ENCODE measurements at places on chromosomes 7 and 10.
A peak's percentile ranks its signal among the peaks of the same experiment; 100 is the strongest.

DNA sequence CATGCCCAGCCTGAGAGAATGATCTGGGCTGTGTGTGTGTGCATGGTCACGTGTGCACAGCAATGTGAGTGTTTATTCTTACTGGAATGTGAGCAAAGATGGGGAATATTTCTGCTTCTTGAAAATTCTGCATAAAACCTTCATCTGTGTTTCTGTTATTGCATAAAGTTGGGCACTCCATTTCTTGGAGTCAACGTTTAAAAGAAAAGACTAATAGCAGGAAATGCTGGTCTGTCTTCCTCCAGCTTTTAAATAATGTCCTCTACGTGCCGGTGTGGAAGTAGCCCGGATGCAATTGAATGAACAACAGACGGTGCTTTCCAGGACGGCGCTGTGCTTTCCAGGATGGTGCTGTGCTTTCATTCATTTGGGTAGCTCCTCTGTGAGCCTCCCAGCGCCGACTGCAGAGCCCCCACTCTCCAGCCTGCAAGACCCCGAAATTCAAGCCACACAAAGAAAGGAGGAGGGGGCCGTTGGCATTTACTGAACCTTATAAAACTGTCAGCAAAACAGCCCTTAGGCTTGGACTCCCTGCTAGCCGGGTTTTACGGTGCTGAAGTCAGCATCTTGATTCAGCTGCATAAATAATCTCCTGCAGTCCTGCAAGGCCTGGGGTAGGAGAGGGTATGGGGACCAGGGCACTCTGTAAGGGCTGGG is 158.2 kb upstream of the PRKCQ start:
- DNase-seq = no peak

GRCh38 chr7:127996253-127997071 is 34.8 kb downstream of the LRRC4 start:
- no peak for DNase-seq

GRCh38 chr10:61280303-61280702 is 172.9 kb downstream of the TMEM26 start:
- DNase-seq = no peak

- DNase-seq = no peak
These were observed 429.7 kb downstream of the ARL4A start for GRCh38 chr7:13117103-13117502.

GRCh38 chr10:69344591-69345252 is 66.4 kb downstream of the HK1 start:
- DNase-seq = peak; percentile 17

DNA sequence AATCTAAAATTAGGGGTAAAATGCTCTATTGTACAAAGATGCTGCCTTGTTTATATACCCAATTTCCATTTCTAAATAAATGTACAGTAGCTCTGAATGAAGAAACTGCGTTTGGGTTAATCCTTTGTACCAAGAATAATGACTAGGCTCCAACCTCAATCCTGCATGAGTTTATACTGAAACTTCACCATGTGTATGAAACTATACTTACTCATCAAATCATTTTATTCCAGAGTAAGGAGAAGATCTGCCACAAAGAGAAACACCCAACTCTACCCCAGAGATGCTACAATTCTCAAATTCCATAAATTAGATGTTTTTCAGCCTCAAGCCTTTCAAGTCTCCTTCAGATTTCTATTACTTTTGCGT is 53.8 kb upstream of the AKR1E2 start:
- DNase-seq = no peak

DNA sequence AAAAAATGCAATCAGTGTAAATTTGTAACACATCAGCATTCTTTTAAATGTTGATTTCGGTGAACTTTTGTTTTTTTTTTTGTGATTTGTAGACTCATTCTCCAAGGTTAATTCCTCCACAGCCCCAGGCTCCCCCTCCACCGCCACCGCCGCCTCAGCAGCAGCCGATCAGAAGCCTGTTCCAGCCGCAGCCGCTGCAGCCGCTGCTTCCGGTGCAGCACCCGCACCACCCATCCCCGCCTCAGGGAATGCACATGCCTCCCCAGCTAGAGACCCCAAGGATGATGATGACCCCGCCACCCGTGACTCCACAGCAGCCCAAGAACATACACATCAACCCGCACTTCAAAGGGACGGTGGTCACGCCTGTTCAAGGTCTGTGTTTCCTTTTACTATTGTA is 66.6 kb downstream of the RBM33 start:
- no peak for DNase-seq

DNA sequence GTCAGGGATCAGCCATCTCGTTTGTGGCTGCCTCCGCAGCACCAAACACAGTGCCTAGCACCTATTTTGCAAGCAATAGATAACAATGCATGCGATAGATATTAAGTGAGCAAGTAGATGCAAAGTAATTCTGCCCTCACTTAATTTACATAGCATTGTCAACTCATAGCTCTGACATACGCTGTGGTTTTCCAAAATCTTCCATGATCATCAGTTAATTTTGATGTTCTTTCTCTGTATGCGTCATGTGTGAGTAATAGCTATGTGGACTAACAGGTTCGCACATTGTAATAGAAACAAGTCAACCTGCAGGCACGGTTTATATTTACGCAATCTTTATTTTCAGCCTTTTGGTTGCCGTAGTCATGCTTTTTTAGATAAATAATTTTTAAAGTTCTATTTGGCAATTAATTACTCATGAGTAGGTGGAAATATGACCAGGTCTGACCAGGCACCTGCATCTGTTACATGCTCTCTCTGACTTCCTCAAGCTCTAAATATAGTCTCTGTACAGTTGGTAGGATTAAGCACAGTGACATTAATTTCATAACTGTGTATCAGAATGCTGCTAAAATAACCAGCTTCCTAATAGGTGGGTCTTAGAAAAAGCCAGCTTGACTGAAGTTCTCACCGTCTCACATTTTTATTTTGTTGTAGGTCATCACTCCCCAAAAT is 13.3 kb downstream of the MAP3K8 start:
- peak; percentile 28 for DNase-seq

GRCh38 chr7:1815051-1815481 is 145.0 kb downstream of the ELFN1 start:
- no peak for DNase-seq

GRCh38 chr7:10015687-10016086 is 958.0 kb upstream of the PHF14 start:
- no peak for DNase-seq

DNA sequence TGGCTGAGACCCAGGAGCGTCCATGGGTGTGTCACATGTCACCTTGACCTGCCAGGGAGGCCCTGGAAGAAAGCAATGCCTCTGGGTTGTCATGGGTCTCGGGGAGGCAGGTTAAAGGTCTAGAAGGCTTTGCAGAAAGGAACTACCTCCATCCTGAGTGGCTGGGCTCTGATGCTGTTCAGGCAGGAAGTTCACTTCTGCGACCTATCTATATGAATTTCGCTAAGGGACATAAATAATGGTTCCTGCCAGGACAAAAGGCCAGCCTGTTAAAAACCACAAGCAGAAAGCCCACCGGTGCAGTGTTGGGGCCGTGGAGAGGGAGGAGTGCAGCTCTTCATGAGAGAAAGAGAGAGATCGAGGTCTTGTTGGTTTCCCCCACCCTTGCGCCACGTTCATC is 182.9 kb downstream of the PTPN20 start:
- DNase-seq = no peak

DNA sequence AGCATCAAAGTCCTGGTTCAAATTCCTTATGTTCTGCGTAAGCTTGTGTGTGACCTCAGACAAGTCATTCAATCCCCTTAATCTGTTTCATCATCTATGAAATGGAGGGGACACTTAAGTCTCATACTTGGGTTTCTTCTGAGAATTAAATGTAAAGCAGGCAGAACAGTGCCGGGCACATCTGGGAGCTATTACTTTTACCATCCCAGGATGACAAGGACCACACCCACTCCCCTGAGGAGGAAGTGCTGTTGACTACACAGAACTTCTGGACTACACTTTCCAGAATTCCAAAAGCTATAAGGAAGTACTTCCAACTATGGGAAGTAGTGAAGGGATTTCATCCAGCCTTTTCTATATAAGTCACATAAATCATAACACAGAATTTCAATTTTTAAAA is 294.9 kb downstream of the IPMK start:
- DNase-seq = no peak

DNA sequence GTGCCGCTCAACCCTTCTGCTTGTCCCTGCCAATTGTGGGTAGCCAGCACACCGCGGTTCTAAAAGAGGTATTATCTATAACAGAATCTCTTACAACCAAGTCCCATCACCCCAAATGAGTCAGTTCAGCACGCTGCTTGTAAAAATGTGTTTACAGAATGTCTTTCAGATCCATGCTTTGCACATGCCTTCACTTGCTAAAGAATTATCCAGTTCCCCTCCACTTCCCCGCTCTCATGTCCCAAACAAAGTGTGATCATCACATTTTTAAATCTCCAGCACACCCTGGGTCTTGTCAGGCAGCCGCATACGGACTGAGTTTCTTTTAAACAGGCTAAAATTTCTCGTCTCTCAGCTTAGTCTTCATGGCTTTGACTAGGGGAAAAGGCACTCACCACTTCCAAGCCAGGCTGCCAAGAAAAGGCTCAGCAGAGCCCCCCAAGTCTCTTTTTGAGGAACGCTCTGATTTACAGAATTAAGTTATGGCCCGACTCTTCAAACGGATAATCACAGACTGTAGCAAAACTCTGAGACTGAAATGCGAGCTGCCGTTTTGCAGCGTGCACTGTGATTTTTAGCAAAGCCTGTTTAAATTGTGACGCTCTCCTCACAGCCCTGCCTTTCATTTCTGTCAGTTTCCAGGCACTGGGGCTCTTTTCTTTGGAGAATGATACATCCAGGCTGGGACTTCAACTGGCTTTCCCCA is 29.8 kb upstream of the FGFR2 start:
- no peak for DNase-seq

- no peak for DNase-seq
These were observed 22.8 kb downstream of the LRRC17 start for GRCh38 chr7:102935450-102936115.

DNA sequence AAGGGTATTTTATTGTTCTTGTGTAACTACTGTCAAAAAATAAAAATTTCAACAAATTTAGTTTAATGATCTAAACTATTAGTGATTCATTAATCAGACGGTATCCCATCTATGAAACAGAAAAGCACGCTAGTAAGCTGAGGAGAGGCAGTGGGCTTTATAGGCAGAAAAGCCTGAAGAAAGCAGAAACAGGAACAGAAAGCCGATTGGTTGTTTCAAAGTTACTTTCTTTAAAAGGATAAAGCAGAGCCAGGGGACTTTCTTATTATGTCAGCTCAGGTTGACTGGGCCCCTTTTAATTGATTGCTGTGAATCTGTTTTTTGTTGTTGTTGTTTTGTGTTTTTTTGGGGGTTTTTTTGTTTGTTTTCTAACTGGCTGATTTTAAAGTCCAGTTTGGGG is 105.5 kb downstream of the TES start:
- DNase-seq = no peak

GRCh38 chr7:1134951-1135350 is 25.0 kb downstream of the ZFAND2A start:
- DNase-seq = no peak

GRCh38 chr7:35691827-35692307 is 3.1 kb downstream of the HERPUD2 start:
- DNase-seq = peak; percentile 52

- no peak for DNase-seq
These were observed 266.0 kb upstream of the CNTNAP2 start for GRCh38 chr7:145850636-145851035.

- DNase-seq = no peak
These were observed 62.6 kb downstream of the RBM20 start for GRCh38 chr10:110706690-110707098.

- no peak for DNase-seq
These were observed 2.7 kb upstream of the FRAT2 start for GRCh38 chr10:97336942-97337831.

- DNase-seq = no peak
These were observed 43.6 kb downstream of the ANKRD61 start for GRCh38 chr7:6074612-6075380.

- no peak for DNase-seq
These were observed 10.0 kb downstream of the VWC2 start for GRCh38 chr7:49783446-49783845.

- no peak for DNase-seq
These were observed 109.8 kb upstream of the NOBOX start for GRCh38 chr7:144513334-144513733.

DNA sequence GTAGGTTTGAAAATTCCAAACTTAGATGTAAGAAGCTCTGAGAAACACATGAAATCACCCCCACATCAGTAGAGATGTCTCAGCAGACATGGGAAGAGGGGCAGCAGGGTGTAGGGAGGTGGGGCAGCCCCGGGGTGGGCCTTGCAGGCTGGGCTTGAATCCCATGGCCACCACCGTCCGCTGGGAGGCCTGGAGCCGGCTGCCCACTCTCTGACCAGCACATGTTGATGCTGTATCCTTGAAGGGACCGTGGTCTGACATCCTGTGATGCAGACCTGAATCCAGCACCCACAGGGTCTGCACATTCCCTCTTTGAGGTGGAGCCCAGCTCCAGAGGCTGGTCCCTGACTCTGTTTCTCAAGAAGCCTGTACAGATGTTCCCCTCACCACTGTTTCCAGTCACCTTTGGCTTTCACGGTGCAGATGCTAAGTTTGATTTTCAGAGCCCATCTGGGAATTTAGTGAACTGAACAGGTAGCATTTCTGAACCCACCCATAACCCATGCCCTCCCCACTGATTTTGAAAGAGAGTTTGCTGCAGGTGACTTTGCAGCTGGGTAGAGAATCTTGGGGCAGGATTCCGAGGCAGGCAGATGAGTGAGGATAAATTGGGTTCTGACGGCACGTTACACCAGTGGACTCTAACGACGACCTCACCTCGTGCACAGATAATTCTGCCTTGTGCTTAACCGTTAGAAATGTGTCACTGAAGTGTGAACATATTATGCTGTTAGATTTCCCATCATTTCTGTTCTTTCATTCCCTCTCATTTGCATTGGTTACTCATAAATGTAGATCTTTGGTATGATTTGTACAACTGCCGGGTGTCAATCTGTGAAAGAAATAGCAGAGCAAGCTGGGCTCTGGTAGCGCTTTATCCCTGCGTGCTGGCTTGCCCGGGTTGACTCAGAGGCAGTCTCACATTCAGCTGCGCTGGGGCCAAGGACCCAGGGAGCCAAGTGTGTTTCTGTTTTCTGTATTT is 45.7 kb downstream of the IKZF1 start:
- DNase-seq = peak; percentile 79

DNA sequence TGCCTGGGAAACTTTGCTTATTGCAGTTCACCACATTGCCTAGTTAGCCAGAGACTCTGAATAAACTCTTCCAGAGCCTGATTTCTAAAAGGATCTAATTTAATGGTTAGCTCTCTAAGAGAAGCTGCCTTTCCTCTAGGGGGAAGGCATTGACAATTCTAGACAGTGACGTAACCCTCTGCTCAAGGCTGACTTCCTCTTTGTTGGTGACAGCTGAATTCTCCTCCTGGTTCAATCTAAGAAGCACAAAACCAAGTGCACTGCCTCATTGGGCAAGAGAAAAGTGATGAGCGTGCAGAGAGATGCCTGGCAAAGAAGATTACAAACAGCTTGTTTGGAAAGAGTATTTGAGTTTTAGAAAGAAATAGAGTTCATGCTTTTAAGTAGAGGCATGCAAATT is 102.7 kb downstream of the MACC1 start:
- no peak for DNase-seq
